ENCODE measurements at places on chromosomes 5 and 9.

DNA sequence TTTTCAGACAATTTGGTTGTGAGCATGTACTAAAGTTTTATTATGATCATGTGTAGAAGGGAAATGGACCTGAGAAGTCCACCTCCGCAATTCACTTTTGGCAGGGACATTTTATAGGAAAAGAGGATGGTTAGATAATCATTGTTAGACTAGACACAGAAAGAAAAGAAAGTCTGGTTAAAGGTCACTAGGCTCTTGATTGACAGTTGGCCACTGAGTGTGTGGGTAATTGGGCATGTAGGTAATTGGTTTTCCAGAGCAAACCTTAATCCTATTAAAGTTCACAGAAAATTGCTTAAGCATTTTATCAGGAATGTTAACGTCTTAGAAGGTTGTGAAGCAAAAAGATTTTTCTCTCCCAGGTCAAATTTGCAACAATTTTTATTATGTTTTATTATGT lies 158.5 kb upstream of the CLINT1 start:
- DNase-seq = no peak

- no peak for DNase-seq
Observed at GRCh38 chr5:37951946-37952721, 112.3 kb upstream of the GDNF start.

DNA sequence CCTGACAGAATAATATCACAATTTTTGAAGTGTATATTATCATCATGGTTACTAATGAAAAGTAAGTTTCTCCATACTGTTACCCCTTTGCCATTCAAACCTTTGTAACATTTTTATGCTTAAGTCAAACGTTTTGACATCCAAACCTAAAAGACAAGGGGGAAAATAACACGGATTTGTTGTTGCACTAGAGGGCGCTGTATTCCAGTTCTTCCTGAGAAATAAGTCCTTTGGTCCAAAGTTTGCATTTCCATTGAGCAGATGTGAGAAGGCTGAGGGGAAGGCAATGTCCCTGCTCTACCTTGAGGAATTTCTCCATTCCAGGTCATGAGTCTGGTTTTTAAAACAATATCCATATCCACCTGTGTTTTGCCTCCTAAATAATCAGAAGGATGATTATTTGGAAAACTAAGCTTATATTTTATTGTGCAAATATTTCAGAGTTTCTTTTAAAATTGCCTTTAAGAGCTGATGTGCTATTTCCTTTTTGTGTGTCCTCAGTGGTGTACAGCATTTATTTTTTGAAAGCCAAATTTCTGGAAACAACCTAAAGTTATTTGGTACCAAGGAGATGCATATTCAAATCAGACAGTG lies 9.7 kb downstream of the LECT2 start:
- peak; percentile 67 for DNase-seq

GRCh38 chr5:126673477-126673876 lies 72.7 kb downstream of the PHAX start:
- no peak for DNase-seq

- DNase-seq = peak; percentile 23
Observed at GRCh38 chr9:135379540-135380267, 99.9 kb upstream of the PPP1R26 start.

DNA sequence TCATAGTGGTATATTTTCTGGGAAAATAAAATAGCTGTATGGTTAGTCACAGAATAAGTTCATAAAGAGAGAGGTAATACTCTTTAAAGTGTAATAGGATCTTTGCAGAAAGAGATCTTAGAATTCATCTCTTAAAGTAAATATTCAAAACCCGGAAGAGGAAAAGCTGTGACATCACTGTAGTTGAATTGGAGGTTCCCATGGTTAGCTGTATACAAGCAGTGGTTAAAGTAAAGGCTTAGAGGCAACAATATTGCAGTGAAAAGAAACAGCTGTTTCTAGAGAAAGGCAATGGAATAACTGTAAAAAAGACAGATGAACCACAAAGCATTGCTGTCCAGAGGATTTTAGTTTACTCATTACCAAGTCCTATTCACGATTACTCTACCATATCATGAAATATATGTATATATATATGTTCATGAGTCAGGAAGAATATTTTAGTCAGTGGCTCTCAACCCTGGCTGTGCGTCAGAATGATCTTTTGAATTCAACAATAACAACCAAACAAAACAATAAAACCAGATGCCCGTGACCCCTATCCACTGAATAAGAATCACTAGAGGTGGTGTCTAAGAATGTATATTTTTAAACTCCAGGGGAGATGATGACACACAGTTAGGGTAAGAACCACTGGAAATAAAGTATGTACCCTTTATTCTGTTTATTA lies 4.7 kb downstream of the ERCC6L2 start:
- DNase-seq = peak; percentile 15

DNA sequence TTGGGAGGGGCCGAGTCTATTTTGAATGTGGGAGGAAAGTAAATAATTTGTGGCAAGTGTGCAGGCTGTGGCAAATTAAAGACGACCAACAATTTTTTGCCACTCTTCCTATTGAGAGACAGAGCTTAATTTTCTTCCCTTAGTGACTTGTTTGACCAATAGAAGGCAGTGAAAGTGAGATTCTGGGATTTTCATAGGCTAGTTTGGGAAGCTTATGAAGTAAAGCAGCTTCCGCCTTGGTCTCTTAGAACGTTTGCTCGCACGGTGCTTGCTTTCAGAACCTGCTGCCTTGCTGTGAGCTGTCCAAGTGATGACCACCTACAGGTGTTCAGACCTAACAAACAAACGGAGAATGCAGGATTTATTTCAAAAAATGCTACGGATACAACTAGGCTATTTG lies 6.7 kb upstream of the OR1N2 start:
- DNase-seq = peak; percentile 17

DNA sequence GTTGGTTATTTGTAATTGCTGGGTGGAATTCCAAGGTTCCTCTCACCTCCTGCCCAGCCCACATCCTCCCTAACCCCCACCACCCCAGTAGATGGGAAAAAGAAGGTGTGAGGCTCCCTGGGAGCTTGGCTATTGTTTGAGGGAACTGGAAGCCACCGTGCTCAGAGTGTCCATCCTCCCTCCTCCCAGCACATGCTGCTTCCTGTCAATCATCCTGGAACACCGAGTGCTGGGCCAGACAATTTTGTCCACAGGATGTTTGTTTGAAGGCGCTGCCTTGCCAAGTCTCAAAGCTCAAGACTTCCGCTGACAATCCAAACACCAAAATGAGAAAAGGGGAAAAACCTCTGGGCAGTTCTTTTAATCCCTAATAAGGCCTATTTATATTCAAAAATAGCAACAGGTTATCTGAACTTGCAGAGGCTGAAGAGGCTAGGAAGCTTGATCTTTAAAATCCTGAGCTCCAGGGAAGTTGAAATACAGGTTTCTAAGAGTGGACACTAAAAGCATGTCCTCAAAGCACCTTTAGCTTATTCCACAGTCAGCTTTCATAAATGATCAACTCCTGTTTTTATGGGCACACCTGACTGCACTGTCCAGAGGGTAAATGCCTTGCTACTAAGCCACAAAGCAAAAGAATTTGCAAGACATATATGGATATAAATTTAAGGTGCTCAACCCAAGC lies 286.7 kb downstream of the NFIB start:
- DNase-seq = peak; percentile 3

DNA sequence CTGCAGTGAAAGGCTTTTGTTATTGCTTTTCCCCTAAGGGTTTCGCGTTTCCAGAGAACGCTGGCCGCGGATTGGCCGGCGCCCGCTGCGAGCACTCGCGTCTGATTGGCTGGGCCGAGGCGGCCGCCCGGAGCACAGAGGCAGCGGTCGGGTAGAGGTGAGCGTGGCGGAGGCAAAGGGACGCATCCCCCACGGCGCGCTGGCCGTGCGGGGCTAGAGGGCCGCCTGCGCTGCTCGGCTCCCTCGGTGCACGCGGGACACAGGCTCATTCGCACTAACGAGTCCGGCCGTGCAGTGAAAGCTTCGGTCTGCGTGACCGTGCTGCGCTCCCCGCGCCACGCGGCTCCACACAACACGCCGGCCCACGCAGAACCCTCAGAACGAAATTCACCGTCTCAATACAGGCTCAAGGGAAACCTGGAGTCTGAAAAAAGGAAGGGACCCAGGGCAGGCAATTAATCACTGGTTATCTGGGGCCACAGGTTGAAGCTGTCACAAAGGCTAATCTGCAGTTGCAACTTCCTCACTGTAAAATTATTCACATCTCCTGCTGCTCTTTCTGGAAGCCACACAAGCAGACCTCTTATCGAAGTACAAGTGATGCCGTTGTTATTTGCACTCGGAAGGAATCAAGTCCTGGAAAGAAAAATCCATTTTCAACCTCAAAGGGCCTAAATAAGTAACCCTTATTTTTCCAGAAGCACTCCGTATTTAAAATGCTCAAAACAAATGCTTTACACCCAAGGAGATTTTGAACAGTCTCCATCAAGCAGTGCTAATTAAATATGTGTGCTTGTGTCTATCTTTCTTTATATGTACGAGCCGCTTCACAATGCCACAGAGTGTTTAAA lies 94.6 kb downstream of the ZNF608 start:
- DNase-seq = no peak

GRCh38 chr9:38201844-38202243 lies 132.8 kb upstream of the SHB start:
- DNase-seq = no peak

- DNase-seq = no peak
Observed at GRCh38 chr5:142421228-142421617, 96.4 kb upstream of the SPRY4 start.

- DNase-seq = no peak
Observed at GRCh38 chr5:128426090-128426534, 111.9 kb downstream of the FBN2 start.

- peak; percentile 66 for DNase-seq
Observed at GRCh38 chr5:72611118-72611730, 104.0 kb upstream of the ZNF366 start.

GRCh38 chr9:111052791-111053190 lies 14.5 kb upstream of the LPAR1 start:
- DNase-seq = peak; percentile 73

GRCh38 chr9:5566054-5566618 lies 55.8 kb downstream of the PDCD1LG2 start:
- no peak for DNase-seq

DNA sequence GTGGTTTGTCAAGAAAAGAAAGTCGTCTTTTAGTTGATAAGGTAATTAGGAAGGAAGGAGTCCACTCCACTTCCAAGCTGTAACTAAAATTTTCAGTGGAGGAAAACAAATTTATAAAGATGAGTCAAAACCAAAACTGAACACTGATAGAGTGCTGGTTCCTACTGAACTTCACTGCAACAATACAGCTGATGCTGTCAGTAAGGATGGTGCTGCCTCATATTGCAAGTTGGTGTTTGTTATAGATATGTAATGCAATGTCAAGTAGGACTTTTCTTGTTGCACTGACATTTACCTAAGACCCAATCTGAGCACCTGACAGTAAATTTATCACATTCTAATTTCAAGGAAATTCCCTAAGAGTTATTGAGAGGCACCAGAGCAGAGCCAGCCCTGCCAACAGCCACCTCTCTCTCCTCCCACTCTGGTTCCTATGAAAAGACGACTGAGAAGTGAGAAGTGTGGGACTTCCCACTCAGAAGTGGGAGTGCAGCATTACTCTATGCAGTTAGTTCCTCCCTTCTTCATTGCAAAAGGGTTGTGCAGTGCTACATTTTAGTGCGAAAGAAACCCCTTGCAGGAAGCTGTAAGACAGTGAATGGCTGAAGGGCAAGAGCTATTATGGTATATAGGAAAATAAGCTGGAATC lies 350.8 kb downstream of the NFIB start:
- DNase-seq = no peak

- no peak for DNase-seq
Observed at GRCh38 chr9:116958881-116959280, 271.8 kb downstream of the TRIM32 start.

DNA sequence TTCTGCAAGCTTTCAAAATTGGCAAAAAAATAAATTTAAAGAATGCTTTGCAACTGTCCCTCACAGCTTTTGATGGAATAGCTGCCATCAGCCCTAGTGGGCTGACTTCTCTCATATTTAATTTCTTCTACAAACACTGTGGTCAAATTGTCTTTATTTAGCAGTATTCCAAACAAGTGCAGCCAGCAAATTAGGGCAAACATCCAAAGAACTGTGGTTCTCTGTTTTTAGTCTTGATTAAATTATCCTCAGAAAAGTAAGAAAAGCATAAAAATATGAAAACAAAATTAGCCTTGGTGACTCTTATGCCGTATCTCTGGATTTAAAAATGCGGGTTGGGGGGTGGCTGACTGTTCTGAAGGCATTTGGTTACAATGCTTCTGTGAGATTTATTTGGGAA lies 95.8 kb upstream of the RETREG1 start:
- DNase-seq = no peak

DNA sequence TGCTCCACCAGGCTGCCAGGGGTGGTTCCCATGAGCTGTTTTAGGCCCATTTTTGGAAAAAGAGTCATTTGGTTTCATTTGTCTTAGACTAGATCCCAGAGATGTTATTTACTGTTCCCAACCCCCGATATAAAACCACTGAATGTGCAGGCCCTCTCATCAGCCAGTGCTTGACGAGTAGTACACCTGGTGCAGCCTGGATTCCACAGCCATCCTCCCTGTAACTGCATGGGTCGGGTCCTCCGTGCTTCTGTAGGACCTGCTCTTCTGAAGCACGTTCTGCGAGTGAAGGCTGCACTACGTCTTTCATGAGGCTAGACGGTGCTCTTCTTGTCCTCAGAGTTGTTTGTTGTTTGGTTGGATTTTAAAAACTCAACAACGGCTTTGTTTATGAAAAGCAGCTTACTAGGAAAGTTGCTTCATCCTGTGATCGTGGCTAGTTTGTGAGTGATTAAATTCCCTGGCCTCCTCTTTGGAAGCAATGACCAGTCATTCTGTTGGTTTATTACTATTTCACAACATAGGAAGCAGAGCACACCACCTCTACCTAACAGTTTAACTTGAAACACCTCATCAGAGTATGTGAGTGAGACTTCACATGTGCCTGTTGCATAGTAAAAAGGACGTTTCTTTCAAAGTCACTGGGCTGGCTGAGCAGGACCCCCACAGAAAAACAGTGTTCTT lies 135.2 kb downstream of the AOPEP start:
- peak; percentile 60 for DNase-seq

DNA sequence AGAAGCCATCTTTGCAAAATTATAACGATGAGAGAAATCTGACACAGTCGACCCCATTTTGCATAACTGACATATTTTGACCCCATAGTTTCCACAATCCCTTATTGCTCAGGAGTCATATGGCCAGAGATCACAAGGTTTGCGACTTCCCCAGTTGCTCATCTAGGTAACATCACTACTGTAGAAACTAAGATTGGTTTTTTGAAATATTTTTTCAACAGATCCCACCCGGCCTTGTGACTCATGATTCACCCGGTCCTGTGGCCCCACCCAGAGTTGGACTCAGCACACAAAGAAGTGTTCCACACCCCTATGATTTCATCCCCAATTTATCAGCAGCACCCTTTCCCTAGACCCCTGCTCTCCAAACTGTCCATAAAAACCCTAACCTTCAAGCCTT lies 50.2 kb downstream of the TIMD4 start:
- DNase-seq = no peak
